Left lung (tissue), 14 donors: ENCODE measurements at places on chromosomes 7 and 10. TPM values are rescaled to one million over a fixed set of nuclear protein-coding genes. Genes with fewer than 3 reads are reported as not detected.

- peaks cover 22% of the 10 kb centered on the region for H3K4me1 ChIP-seq
- no peak overlapping the region for H3K27ac ChIP-seq
- H3K4me3 ChIP-seq = no peak overlapping the region
- no peaks in the 10 kb centered on the region for H3K36me3 ChIP-seq
- no peak for DNase-seq
- no peaks in the 10 kb centered on the region for H3K27me3 ChIP-seq
These were observed 150.0 kb downstream of the CAMK1D start for GRCh38 chr10:12499076-12499986.

- H3K27me3 ChIP-seq = peaks cover 5% of the 10 kb centered on the region
- no peaks in the 10 kb centered on the region for H3K36me3 ChIP-seq
- H3K4me3 ChIP-seq = no peak overlapping the region
- no peak for DNase-seq
- H3K4me1 ChIP-seq = no peaks in the 10 kb centered on the region
- no peak overlapping the region for H3K27ac ChIP-seq
These were observed 133.9 kb upstream of the CHST15 start for GRCh38 chr10:124227055-124227975.

- H3K27ac ChIP-seq = no peak overlapping the region
- H3K27me3 ChIP-seq = peaks cover 100% of the 10 kb centered on the region
- no peak for DNase-seq
- H3K36me3 ChIP-seq = no peaks in the 10 kb centered on the region
- H3K4me1 ChIP-seq = no peaks in the 10 kb centered on the region
These were observed 18.7 kb upstream of the PTF1A start for GRCh38 chr10:23173214-23174073.

- no peak for DNase-seq
- peaks cover 35% of the 10 kb centered on the region for H3K4me1 ChIP-seq
- no peaks in the 10 kb centered on the region for H3K36me3 ChIP-seq
These were observed 6.3 kb downstream of the UNC5B start for GRCh38 chr10:71218651-71219050.

DNA sequence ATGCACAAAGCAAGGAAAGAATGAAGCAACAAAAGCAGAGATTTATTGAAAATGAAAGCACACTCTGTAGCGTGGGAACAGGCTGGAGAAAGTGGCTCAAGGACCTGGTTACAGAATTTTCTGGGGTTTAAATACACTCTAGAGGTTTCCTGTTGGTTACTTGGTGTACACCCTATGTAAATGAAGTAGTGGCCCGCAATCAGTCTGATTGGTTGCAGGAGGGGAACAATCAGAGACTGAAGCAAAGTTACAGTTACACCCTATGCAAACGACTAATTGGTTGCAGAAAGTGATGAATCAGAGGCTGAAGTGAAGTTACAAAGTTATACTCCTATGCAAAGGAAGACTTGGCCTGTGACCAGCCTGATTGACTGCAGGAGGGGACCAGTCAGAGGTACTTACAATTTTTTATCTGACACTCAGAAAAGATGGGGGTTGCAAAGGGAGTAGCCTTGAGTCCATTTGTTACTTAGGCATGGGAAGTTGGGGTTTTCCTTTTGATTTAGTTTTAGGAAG, 3.6 kb upstream of the MTPN start:
- no peaks in the 10 kb centered on the region for H3K36me3 ChIP-seq
- H3K4me3 ChIP-seq = no peak overlapping the region
- DNase-seq = no peak
- peak overlapping the region; percentile 71 for H3K27ac ChIP-seq
- H3K4me1 ChIP-seq = peaks cover 7% of the 10 kb centered on the region
- no peaks in the 10 kb centered on the region for H3K27me3 ChIP-seq

GRCh38 chr7:7321681-7322080, 139.3 kb downstream of the C1GALT1 start:
- no peaks in the 10 kb centered on the region for H3K36me3 ChIP-seq
- no peak overlapping the region for H3K27ac ChIP-seq
- no peak overlapping the region for H3K4me3 ChIP-seq
- no peaks in the 10 kb centered on the region for H3K27me3 ChIP-seq

- DNase-seq = peak; percentile 64
- H3K36me3 ChIP-seq = peaks cover 62% of the 10 kb centered on the region
- peaks cover 11% of the 10 kb centered on the region for H3K4me1 ChIP-seq
- H3K27me3 ChIP-seq = no peaks in the 10 kb centered on the region
- peak overlapping the region; percentile 59 for H3K27ac ChIP-seq
- H3K4me3 ChIP-seq = no peak overlapping the region
These were observed 41.9 kb downstream of the WIPI2 start for GRCh38 chr7:5231811-5232484.

DNA sequence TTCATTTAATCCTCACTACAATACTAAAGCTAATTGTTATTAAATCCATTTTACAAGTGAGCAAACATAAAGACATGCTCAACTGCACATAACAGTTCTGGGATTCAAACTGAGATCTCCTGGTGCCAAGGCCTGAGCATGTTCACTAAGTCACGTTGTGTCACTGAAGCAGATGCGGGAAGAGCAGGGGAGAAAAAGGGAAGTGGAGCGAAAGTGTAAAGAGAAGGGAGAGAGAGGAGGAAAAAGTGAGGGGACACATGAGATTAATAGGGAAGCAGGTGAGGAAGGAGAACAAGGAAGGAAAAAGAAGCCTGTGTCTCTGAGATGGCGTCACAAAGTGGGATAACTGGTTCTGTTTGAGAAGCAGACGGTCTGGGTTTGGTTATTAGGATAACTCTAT, 38.9 kb upstream of the KAT6B start:
- DNase-seq = no peak
- H3K4me3 ChIP-seq = no peak overlapping the region

DNA sequence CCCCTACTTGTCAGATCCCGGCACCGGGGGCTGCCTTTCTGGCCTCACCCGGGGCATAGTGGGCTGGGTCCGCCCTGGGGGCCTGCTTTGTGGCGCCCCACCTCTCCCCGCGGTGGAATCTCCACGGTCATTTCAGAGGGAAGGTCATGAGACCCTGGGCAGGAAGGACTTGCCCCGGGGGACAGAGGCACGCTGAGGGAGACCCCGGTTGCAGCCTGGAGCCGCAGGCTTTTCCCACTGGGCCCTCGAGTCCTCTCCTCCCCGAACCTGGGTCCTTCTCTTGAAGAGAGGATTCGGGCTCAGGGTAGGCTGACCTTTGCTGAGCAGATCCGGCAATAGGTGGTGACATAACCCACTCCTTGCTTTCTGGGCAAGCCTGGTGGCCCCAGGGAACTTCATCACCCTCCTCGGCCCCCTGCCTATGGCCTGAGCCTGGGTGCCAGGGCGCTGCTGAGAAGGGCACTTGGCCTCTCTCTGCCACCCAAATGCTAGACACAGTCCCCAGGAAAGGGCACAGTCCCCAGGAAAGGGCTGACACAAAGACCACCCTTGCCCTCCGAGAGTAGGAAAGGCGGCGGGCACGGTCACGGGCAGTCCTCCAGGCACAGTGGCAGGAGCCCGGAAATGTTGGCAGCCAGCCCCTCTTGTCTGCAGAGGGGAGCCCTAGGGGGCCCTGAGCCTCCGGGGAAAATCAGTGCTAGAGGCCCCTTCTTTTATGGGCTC, 36.2 kb downstream of the FKBP6 start:
- no peak overlapping the region for H3K27ac ChIP-seq
- H3K4me1 ChIP-seq = no peaks in the 10 kb centered on the region
- H3K4me3 ChIP-seq = no peak overlapping the region
- DNase-seq = no peak

DNA sequence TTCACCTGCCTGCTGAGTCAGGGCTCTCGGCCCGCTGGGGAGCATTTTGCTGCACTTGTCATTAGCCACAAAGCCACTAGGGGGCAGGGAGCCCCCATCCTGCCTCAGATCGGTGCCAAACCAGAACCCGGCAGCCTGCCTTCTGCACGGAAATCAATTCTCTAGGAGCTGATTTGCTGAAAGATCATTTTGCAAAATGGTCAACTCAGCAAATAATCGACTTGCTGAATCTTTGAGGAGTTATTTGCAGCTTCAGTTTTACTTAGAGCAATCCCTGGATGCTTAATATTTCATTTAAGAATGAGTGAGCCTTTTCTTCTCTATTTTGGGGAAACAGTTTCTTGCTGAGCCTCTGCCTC, 1.7 kb upstream of the GIMAP8 start:
- no peaks in the 10 kb centered on the region for H3K27me3 ChIP-seq
- peak overlapping the region; percentile 95 for H3K27ac ChIP-seq

DNA sequence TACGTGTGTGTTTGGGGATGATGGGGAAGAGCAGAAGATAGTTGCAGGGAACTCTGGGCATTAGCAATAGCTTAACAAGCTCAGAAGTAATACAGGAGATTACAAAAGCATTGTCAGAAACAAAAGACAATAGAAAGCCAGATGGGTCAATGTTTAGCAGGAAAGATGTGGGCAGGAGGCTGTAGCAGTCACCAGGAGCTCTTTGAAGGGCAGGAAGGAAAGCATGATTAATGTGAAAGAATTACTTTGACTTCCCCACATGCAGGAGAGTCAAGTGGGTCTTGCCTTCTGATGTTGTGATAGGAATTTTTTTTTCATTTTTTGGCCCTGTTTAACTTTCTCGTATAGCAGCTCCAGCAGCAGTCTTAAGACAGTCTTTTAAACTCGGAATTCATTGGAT, 6.0 kb upstream of the SMNDC1 start:
- DNase-seq = no peak
- no peak overlapping the region for H3K4me3 ChIP-seq
- no peaks in the 10 kb centered on the region for H3K27me3 ChIP-seq
- no peak overlapping the region for H3K27ac ChIP-seq
- no peaks in the 10 kb centered on the region for H3K36me3 ChIP-seq

GRCh38 chr10:131744346-131744745, 156.5 kb upstream of the PPP2R2D start:
- H3K27ac ChIP-seq = no peak overlapping the region
- H3K4me3 ChIP-seq = no peak overlapping the region
- peaks cover 57% of the 10 kb centered on the region for H3K27me3 ChIP-seq
- H3K4me1 ChIP-seq = no peaks in the 10 kb centered on the region
- no peaks in the 10 kb centered on the region for H3K36me3 ChIP-seq

GRCh38 chr10:121242741-121243608, 355.3 kb downstream of the FGFR2 start:
- DNase-seq = no peak
- no peaks in the 10 kb centered on the region for H3K27me3 ChIP-seq
- no peak overlapping the region for H3K4me3 ChIP-seq

MGAM2 gene
- 4.6 TPM for total RNA-seq

ZNF783 gene
- 12.0 TPM for total RNA-seq

FKBP6 gene
- 0.18 TPM for total RNA-seq

CNPY1 gene
- total RNA-seq = not detected

GPR37 gene
- total RNA-seq = 2.0 TPM

NMT2 gene
- total RNA-seq = 9.2 TPM

PRXL2A gene
- 50.1 TPM for total RNA-seq

C10orf62 gene
- not detected for total RNA-seq

HEPACAM2 gene
- not detected for total RNA-seq

GNAT3 gene
- total RNA-seq = not detected
